Vagina (tissue), 2 donors: ENCODE measurements at places on chromosomes 13 and 19.

DNA sequence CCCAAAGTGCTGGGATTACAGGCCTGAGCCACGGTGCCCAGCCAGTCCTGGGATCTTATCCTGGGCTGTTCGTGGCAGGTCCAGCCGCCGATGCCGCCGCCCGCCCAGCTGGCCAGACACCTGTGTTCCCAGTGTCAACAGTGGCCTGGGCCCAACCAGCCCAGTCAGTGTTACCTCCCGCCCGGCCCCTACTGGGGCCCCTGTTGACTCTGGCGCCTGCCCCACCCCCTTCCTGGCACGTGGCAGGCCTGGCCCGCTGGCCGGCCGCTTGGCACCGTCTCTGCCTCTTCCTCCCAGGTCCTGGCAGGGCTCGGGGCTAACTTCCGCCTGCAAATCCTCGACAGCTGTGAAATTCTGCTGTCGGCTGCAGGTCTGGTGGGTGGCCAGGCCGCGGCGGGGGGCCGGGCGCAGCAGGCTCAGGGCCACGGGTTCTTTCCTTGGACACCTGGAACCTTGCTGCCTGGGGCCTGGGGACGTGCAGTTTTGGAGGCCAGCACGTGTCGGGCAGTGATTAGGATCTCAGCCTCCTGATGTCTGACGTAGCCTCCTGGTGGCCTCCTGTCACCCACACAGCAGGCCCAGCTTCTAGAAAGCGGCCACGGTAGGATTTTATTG lies 9.1 kb downstream of the ARID3A start:
- no peak for DNase-seq

- DNase-seq: no peak
These were observed 6.6 kb upstream of the LMTK3 start for GRCh38 chr19:48518207-48518606.

- no peak for DNase-seq
These were observed 6.8 kb downstream of the PLPPR2 start for GRCh38 chr19:11361771-11362731.

DNA sequence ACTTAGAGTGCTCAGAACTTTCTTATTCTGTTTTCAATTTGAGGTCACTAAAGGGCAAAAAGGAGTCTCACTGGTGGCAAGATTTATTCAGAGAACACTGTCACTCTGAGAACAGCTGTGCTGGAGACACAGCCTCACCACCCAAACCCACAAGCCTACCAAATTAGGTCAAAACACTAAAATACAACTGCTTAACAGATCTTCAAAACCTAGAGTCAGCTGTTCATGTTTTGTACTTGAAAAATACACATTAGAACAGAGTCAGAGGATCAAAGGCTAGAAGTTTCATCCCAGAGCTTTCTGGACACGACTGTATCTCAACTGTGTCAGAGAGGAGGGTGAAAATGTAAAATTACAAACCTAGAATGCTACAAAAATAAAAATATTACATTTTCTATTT lies 89.3 kb downstream of the MIPEP start:
- no peak for DNase-seq
